ENCODE measurements at places on chromosomes 1 and 21.

GRCh38 chr21:46295177-46295770 lies 9.1 kb downstream of the YBEY start:
- no peak for DNase-seq

GRCh38 chr1:157925419-157926166 lies 67.9 kb upstream of the KIRREL1 start:
- no peak for DNase-seq

- DNase-seq: no peak
Measured at GRCh38 chr21:34596561-34597271, 18.2 kb downstream of the RCAN1 start.

DNA sequence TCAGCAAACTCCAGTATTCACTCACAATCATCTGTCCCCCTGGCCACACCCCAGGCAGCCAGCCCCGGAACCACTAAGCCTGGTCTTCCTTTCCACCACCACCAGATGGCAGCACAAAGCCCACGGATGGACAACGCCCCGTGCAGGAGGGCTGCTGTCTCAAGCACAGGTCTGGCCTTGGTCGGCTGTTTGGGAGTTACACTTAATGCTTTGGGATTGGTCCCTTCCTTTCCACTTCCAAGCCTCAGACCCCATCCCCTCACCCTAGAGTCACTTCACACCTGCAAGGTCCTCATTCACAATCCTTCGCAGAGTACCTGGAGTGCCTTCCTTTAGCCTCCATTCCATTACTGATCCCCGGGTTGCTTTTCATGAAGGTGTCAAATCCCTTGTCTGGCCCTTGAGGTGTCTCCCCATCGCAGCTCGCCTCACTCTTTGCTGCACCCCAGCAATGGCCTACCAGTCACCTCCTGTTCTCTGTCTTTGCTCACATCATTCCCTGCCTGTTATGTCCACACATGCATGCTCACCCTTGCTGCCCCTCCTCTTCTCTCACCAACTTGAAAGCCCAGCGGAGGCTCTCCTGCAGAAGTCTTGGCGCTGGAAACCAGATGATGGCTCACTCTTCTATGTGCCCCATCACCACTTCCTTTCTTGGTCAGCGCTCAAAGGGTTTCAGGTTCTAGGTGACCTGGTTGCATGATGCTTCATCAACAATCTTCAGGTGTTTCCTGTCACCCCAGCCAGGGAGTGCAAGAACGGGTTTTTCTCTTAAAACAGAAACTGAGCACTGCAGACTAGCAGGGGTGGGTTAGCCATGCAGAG lies 24.9 kb upstream of the KCNA2 start:
- DNase-seq: peak; percentile 69

GRCh38 chr1:192945390-192946130 lies 113.6 kb downstream of the UCHL5 start:
- DNase-seq: no peak

DNA sequence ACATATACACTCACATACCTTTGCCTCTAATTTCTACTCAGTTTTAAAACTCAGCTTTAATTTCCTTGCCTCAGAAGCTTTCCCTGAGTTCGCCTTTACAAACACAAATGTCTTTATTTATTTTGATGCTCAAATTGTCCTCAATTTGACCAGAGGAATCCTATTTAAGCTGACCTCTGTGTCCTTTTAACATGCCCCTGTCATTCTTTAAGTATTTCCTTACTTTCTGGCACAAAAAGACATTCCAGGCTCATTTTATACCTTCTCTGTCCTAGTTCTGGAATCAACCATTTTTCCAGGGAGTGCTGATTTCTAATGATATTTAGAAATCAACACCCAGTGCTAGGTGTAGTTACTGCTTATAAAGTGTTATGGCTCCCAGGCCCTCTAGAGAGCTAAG lies 82.5 kb downstream of the OSBPL9 start:
- no peak for DNase-seq

GRCh38 chr1:204991342-204991844 lies 51.6 kb upstream of the CNTN2 start:
- DNase-seq: no peak

DNA sequence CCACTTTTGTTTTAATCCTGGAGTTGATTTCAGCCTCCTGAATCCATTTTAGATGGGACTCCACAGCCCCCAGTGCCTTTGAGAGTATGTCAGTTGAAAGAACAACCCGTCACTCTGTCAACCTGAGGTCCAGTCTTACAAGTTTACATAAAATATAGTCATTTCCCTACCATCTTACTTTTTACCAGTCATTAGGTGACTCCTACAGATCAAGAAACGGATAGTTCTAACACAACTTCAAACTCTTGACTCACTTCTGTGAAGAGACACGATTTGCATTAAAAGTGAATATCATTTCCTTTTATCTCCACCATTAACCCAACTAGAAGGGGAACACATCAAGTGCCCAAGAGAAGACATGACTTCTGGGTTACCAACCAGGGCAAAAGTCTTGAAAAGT lies 147.1 kb downstream of the NTPCR start:
- no peak for DNase-seq

- no peak for DNase-seq
Measured at GRCh38 chr1:229169399-229169798, 101.5 kb upstream of the RAB4A start.

- DNase-seq: no peak
Measured at GRCh38 chr1:60078182-60078581, 4.6 kb upstream of the C1orf87 start.

DNA sequence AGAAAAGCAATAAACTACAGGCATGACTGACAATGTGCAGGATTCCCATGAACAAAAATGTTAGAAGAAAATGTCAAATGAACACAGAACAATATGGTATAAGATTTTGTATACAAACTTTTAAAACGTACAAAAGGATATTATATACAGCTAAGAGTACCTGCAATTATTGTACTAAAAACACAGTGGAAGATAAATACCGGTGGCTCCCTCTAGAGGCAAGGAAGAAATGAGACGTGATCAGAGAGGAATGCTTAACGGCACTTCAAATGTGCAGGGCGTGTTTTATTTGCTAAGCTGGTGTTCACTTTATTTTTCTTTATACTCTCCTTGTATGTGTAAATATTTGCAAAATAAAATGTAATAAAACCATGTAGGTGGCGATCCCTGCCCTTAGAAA lies 191.8 kb upstream of the SAMSN1 start:
- peak; percentile 50 for DNase-seq

DNA sequence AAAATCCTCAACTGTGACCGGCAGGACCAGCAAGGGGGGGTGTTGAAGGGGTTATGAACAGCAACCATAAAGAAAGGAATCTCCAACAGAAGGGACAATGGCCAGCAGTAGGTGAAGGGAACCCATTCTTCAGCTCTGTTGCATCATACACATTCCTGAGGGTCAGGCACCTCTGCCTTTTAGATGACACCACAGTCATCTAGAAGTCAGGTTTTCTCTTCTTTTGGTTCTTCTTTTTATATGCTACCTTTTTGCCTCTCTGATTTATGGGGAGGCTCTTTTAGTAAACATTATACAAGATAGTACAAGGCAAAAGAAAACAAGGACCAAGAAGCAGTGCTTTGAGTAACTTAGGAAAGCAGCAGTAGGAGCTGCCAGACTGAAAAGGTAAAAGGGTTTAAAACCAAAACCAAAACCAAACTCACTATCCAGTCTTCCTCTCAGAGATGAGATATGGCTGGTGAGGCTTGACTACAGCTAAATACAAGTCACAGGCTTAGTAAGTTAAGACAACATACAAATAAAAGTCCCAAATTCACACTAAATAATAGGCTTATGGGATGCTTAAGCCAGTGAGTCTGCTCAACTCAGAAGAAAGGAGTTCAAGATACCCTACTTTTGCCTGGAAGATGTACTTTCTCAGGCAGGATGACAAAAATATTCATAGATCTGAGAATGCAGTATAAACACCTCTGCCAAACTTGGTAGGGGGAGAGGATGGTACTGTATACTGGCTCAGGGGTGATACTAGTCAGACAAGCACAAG lies 4.1 kb downstream of the TEX38 start:
- no peak for DNase-seq

- peak; percentile 79 for DNase-seq
Measured at GRCh38 chr1:155127105-155127966, at the start of gene EFNA1. Gene EFNA1, plus strand, starts transcription at chr1:155127876. Its CDS starts 102 bp downstream, at chr1:155127978.

DNA sequence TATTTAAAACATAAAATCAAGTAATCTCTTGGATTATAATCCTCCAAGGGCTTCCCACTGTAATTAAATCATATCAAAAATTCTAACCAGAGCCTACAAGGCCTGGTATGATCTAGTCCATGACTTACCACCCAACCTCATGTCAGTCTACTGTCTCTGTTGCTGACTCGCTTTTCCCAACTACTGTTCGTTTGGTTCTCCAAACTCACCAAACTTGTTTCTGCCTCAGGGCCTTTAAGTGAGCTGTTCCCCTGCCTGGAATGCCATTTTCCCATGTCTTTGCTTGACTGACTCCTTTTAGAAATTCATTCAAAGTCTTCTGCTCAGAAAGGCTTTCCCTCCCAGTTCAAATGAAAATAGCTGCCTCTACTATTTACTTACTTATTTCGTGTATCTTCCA lies 95.9 kb downstream of the ZC3H11B start:
- DNase-seq: peak; percentile 31

DNA sequence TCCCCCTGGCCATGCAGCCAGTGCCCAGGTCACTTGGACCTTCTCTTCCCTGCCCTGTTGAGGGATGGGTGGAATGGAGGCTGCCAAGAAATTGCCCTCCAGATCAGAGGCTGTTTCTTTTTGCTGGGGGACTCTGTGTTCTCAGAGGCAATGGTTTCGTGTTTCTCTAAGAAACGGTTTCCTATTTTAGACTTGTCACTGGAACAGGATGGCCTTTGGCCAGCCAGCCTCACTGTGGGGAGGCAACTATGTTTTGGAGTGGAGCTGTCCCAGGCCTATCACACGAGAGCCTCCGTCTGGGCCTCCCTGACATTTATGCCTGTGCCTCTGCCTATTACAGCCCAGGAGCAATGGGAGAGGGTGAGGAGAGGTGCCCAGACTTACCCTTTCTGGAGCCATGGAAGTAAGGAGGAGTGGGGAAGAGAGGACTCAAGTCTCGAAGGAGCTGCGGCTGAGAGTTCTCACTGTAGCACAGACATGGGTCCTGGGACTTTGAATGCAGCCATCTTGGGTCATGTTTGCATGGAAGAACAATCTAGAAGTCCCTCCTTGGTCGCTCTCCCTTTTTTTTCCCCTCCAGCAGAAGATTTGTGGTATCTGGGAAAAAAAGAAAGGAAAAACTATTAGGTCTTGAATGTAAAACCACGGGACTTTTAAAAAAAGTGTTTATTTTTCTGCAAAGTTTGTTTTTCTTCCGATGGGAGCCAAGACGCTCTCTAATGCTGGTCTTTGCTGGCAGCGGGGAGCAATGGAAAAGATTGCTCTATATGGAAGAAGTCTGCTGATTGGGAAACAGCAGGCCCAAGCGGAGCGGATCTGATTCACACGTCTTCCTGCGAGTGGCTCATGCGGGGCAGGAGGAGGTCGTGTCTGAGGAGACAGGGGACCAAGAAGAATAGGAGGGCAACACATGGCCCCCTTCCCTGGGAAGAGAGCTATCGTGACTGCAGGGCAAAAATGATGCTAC lies 219.2 kb downstream of the FOXD2 start:
- no peak for DNase-seq

DNA sequence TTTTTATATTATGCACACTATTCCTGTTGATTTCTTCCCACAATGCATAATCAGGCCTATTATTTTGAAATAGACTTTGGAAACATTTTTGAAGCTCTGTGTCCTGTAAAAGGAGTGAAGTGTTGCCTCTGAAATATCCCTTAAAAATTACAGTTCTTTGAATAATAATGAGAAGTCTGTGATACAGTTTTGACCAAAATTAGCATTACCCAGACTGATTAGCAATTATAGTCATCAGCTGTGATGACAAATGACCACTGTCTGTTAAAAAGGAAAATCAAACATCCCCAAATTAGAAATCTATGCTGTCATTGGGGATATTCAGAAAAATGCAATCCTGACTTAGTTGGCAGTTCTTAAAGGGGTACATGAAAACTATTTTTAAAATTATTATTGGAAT lies 63.7 kb downstream of the PTGS2 start:
- DNase-seq: no peak

DNA sequence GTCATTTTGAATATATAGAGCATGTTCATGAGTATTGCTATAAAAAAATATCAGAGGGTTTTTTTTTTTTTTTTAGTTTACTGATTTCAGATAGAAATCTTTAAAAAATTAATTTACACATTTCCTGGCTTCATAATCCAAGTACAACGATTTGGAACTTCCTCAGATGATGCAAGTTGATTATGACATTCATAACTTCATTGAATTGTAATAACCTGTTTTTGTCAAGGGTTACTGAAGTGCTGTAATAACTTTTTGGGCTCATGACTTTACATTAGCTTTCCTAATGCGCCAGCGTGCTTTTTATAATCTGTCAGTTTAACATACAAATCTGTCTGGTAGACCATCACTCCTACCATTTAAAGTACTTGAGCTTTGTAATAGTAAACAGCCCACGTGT lies 81.3 kb downstream of the SASS6 start:
- no peak for DNase-seq

DNA sequence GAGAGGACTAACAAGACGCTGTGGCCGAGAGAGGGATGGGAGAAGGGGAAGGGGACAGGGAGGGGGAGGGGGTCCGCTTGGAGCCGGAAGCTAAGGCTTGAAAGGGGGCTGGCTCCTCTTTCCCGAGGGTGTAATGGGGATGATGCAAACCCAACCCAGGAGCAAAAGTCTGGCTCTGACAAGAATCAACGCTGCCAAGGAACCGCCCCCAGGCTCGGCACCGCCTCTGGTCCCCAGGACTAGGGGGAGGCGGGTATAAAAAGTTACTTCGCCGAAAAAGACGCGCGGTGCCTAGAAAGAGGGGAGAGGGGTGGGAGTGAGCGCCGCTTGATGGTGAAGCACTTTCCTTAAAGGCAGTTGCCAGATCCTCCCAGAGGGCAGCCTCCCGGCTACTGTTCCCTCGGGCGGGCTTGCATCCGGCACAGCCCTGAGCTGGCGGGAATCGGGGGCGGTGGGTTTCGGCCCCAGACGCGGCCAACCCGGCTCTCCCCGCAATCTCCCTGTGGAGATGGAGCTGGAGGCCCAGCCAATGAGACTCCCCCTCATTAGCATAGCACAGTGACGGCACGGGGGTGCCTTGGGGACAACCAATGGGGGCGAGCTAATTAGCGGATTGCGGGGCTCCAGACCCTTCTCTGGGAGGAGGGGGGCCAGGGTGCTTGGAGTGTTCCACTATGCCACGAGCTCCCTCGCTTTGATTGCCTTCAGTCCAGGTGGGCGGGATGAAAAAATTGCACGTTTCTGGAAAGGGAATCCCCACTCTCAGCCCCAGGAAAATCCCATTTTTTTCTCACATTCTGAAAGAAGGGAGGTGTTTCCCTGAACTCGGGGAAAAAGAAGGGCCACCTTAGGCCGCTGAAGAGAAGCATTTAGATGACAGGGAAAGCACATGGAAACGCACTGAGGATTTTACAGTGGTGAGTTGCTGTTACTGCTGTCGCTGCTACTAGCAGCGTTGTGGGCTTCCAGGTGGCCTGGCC lies at the start of gene KCNT2:
Gene KCNT2, minus strand, starts transcription at position 51 of the 980 bp plus-strand sequence. CDS start 131 bp downstream, outside the sequence.
- no peak for DNase-seq

GRCh38 chr21:16194095-16194787 lies 464.5 kb downstream of the USP25 start:
- DNase-seq: no peak

DNA sequence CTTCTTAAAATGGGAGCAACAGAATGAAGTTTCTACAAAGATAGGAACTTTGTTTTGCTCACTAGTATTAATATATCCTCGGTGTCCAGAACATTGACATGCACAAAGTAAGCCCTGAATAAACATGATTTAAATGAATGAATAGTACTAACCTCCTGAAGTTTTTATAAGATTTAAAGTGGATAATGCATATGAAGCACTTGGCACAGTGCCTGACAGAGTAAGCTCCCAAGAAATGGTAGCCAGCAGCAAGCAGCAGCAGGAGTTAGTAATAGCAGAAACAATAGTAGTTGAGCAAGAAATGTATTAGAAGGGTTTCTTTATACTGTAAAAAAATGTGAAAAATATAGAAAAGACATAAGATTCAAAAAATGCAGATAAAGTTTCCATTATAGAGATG lies 258.1 kb upstream of the C1orf87 start:
- no peak for DNase-seq

All from HT-29 (cell line).